ENCODE measurements at places on chromosomes 1 and 21. TPM values are rescaled to one million over a fixed set of nuclear protein-coding genes. Genes with fewer than 3 reads are reported as not detected.

Gene GJA9
- not detected for total RNA-seq

Gene SPATA45
- not detected for total RNA-seq

Gene SNRPE
- total RNA-seq = 105 TPM

Gene KRTAP19-3
- not detected for total RNA-seq

Gene OLFML2B
- 4.3 TPM for total RNA-seq

Gene MFAP2
- 129 TPM for total RNA-seq

Gene ZBTB17
- total RNA-seq = 26.6 TPM
